ENCODE measurements at places on chromosomes 6 and 20. TPM values are rescaled to one million over a fixed set of nuclear protein-coding genes. Genes with fewer than 3 reads are reported as not detected.

The ZNF341 gene
- total RNA-seq: 2.7 TPM

The RARS2 gene
- 40.4 TPM for total RNA-seq

The SCUBE3 gene
- 1.7 TPM for total RNA-seq

The ZNF334 gene
- 13.6 TPM for total RNA-seq

The PDYN gene
- total RNA-seq: not detected

The IYD gene
- not detected for total RNA-seq

The TRAPPC3L gene
- total RNA-seq: not detected

The NELFCD gene
- total RNA-seq: 45.7 TPM

The GHRH gene
- not detected for total RNA-seq

The HEY2 gene
- total RNA-seq: 0.62 TPM

The LCA5 gene
- total RNA-seq: 17.3 TPM

The LHFPL5 gene
- 1.1 TPM for total RNA-seq

The OR2H1 gene
- total RNA-seq: not detected

The TFAP2B gene
- total RNA-seq: not detected

The GPX6 gene
- total RNA-seq: not detected

The TPMT gene
- 7.8 TPM for total RNA-seq

The KIFC1 gene
- 3.6 TPM for total RNA-seq
